ENCODE measurements at places on chromosomes 6 and 20.

- H3K4me1 ChIP-seq: no peaks in the 10 kb centered on the region
- H3K36me3 ChIP-seq: no peaks in the 10 kb centered on the region
- no peak overlapping the region for H3K27ac ChIP-seq
- H3K4me3 ChIP-seq: no peak overlapping the region
- no peak for DNase-seq
Measured at GRCh38 chr6:102623201-102623600, 1229.7 kb downstream of the GRIK2 start.

DNA sequence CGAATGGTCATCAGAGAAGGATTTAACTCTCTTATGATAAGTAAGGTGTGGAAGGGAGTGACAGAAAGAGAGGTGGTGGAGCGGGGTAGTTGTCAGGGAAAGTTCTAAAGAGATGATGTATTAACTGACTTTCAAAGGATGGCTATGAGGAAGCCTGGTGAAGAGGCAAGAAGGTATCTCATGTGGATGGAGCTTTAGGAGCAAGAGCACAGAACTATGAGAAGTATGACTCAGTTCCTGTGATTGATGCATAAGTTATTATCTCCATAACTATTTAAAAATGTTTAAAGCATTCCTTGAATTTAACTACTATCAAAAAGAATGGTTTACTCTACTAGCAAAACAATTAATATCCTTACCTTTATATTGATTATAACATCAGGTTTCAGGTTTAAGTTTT is 28.8 kb downstream of the AK9 start:
- H3K4me3 ChIP-seq: no peak overlapping the region
- H3K27me3 ChIP-seq: no peaks in the 10 kb centered on the region
- no peaks in the 10 kb centered on the region for H3K4me1 ChIP-seq

DNA sequence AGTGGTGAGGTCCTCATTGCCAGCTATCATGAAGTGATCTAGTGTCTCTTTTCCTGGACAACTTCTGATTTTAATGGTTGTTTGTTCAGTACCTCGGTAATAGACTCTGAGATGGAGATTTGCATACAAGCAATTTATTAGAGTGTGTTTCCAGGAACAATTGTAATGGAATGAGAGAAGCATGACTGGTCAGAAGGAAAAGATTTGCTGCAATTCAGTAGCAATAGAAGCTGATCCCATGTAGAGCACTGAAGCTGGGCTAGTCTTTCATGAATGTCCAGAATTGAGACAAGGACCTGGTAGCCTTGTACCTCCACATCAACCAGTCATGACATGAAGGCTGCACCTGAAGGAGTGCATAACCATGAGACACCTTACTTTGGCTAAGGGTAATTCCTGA is 526.5 kb downstream of the NKAIN2 start:
- no peak overlapping the region for H3K27ac ChIP-seq
- H3K36me3 ChIP-seq: no peaks in the 10 kb centered on the region
- no peaks in the 10 kb centered on the region for H3K27me3 ChIP-seq
- no peak overlapping the region for H3K4me3 ChIP-seq
- H3K4me1 ChIP-seq: no peaks in the 10 kb centered on the region

DNA sequence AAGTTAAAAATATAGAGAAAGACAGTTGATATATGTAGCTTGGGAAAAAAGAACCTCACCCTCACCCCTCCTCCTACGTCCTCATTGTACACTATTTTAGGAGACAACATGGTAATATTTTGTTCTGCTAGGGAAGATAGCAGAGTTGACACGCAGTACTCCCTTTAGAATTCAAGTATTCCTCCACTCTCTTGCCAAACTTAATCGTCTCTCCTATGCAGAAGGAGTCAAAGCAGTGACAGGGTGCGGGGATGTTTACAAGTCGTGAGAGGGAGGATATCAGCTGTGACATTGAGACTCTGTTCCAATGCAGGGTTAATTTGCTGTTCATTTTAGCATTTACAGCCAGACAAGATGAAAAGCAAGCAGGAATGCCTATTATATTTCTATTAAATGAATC is 97.5 kb downstream of the SOBP start:
- H3K36me3 ChIP-seq: no peaks in the 10 kb centered on the region
- DNase-seq: no peak
- H3K4me3 ChIP-seq: no peak overlapping the region
- peaks cover 6% of the 10 kb centered on the region for H3K4me1 ChIP-seq

DNA sequence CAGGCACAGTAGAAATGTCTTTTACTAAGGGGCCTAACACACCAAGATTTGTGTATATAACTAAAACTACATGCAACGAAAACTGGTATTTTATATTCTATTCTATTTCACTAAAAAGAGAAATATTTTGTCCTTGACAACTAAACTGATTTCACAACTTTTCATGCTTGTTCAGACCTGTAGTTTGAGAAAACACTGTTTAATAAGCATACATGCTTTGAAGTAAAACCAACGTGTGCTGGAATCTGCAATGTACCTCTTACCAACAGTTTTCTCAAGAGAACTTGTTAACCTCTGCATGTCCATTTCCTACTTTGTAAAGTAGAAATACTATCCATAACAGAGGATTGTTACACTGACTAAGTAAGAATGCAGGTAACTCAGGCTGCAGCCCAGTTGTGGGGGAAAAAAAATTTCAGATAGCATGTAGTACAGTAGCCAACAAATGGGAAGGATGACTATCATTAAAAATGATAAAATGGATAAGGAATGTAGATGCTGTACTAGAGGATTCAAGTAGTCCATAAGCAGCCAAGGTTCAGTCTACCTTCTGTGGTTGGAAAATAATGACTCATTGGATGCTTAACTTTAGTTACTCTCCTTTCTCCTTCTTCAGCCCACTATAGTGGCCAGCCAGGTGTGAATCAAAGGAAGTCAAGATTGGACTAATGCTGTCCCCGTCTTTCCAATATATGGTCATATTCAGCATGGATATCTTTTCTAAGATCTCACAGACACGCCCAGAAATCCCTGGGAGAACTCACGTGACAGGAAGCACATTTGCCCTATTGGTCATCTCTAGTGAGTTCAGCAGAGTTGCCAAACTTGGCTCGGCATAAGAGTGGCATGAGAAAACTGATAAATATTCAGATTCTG is 65.2 kb downstream of the HFE start:
- no peaks in the 10 kb centered on the region for H3K36me3 ChIP-seq
- DNase-seq: no peak
- H3K27ac ChIP-seq: no peak overlapping the region
- H3K4me3 ChIP-seq: no peak overlapping the region

Measured in ovary (tissue), 10 donors.